ENCODE measurements at places on chromosomes 7 and 10. TPM values are rescaled to one million over a fixed set of nuclear protein-coding genes. Genes with fewer than 3 reads are reported as not detected.

Gene CELF2
- 10.6 TPM for total RNA-seq

Gene HELLS
- total RNA-seq = 32.3 TPM

Gene CLCN1
- total RNA-seq = not detected

Gene RPEL1
- not detected for total RNA-seq

Gene GRID1
- total RNA-seq = not detected

Gene MNX1
- total RNA-seq = not detected

Gene SHH
- not detected for total RNA-seq

Gene AQP1
- 0.54 TPM for total RNA-seq

Gene SPAM1
- total RNA-seq = not detected

Gene CRHR2
- total RNA-seq = not detected

Gene PVRIG
- not detected for total RNA-seq

DNA sequence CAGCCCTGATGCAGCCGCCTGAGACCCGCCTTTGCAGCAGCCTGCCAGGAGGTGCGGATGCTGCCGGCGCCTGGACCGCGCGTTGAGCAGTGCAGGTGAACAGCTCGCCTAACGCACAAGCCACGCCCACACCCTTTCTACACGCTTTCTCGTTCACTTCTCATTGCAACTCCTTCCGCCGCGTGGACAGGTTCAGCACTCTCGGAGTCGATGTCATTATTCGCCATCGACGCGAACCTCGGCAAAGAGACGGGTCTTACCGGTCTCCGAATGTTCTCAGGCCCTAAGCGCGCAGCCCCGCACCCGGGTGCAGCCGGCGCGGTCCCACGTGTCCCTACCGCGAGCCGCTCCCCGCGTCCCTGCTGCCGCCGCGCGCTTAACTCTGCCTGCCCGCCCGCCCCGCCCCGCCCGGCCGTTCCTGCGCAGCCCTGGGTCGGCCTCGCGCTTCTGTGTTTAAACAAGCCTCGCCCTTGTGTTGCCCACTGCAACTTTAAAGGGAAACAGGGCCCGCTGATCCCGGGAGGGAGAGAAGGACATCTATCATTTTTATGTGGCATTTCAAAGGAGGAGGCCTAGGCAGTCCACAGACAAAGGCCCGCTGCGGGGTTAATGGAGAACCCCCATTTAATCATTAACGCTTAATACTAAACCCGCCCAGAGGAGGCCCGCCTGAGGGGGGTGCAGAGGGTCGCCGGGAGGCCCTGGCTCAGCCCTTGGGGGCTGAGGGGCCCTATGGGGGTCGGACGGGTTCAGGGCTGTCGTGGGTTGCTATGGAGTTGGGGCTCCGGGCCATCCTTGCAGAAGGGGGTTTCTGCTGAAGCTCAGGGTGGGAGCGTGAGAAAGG is 128.5 kb downstream of the WDR11 start:
- peak; percentile 10 for DNase-seq

DNA sequence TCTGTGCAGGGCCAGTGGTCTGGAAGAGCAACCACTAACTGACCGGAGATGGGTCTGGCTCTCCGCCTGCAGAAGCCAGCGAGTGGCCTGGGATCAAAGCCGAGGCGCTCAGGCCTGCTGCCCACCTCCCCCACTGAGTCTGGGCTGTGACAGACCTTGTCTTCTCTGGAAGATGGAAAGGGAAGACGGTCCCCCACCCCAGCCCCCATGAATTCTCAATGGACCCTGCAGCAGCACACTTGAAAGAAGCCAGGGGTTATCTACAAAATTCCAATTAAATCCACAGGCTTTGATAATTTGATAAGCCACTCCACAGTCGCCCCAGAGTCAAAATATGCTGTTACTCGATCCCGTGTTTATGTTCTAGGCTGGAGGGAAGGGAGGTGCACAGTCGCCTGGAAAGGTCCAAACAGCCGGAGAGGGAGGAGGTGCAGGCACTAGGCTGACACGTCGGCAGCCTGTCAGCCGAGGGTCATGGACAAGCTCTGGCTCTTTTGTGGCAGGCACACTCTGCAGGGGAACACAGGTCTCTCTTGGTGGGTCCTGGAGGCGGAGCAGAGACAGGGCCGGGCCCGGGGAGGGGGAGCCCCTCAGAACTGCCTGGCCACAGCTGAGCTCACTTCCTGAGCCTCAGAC is 134.9 kb downstream of the SH3PXD2A start:
- no peak for DNase-seq

DNA sequence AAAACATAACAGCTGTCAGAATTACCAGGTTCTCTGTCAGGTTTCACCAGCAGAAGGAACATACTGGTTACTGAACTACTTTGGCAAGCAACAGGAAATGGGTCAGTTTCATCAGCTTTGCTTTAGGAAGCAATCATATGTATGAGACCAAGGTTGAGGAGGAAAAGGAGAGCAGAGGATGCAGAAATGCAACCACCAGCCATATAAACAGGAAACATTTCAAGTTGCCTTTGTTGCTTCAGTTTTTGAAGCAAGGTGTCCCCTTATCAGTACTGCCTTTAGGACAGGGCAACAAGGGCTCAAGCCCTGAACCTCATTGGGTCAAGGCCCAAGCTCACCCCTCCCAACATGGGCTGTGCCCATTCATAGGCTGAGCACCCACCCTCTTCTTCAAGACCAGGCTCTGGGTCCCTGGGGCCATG is 10.2 kb downstream of the HIPK2 start:
- DNase-seq = no peak

- DNase-seq = no peak
These were observed 642.8 kb upstream of the LRRTM3 start for GRCh38 chr10:66283064-66283463.

GRCh38 chr7:116769546-116769945 is 92.8 kb upstream of the CAPZA2 start:
- DNase-seq = no peak

- DNase-seq = no peak
These were observed 133.0 kb upstream of the TNS3 start for GRCh38 chr7:47714669-47715607.

GRCh38 chr10:70752571-70752970 is 32.6 kb downstream of the TBATA start:
- DNase-seq = no peak

- DNase-seq = peak; percentile 12
These were observed 120.1 kb downstream of the DYNC2I1 start for GRCh38 chr7:158976468-158976848.

DNA sequence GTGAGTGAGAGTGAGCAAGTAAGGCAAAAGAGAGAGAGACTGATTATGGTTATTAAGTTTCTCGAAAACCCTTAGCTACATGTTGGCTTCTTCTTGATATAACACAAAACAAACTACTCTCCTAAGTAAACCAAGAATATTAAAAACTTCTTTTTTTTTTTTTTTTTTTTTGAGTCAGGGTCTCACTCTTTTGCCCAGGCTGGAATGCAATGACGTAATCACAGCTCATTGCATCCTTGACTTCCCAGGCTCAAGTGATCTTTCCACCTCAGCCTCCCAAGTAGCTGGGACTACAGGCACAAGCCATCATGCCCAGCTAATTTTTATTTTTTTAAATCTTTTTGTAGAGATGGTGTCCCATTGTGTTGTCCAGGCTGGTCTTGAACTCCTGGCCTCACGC is 102.2 kb upstream of the IL6 start:
- DNase-seq = no peak

GRCh38 chr7:158549616-158550393 is 37.8 kb downstream of the PTPRN2 start:
- peak; percentile 42 for DNase-seq

GRCh38 chr10:70925377-70926225 is 37.2 kb upstream of the PCBD1 start:
- DNase-seq = peak; percentile 46

DNA sequence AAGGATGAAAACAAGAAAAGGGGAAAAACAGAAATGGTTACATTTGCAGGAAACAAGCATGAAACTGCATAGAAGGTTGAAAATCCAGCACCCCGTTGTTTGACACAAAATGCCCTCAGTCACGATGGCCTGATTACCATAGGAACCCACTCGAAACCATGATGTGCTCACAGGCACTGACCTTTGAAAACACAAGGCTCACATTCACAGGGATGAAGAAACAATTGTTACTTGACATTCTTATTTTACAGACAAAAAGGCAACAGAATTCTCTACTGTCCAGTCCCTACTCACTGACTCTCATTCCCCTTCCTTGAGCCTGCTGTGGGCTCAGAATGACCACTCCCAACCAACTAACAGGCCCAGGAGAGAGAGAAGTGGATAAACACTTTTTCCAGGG is 131.4 kb upstream of the PDLIM1 start:
- no peak for DNase-seq

GRCh38 chr10:124646483-124647352 is 97.5 kb downstream of the FAM53B start:
- DNase-seq = peak; percentile 81

GRCh38 chr10:78190051-78190825 is 156.6 kb downstream of the RPS24 start:
- DNase-seq = no peak

GRCh38 chr7:55552320-55553023 is 19.8 kb downstream of the VOPP1 start:
- DNase-seq = peak; percentile 88

GRCh38 chr10:26938578-26938977 is 77.8 kb upstream of the ABI1 start:
- no peak for DNase-seq

GRCh38 chr10:61448091-61448490 is 5.1 kb downstream of the TMEM26 start:
- DNase-seq = no peak

DNA sequence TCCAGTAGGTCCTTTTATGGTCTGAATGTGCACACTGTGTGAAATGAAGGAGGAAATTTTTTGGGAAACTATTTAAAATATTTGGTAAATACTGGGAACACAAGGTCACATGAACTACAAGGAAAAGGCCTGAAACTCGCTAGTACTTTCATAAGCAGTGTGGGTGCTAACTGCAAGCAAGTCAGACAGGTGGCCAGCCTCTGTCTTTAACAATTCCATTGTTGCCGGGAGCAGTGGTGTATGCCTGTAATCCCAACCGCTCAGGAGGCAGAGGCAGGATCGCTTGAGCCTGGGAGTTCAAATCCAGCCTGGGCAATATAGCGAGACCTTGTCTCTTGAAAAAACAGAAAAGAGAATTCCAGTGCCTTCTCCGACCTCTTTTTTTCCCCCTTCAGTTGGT is 37.5 kb downstream of the SMURF1 start:
- DNase-seq = no peak

- peak; percentile 86 for DNase-seq
These were observed 3.2 kb upstream of the NCOA4 start for GRCh38 chr10:46033602-46034011.

DNA sequence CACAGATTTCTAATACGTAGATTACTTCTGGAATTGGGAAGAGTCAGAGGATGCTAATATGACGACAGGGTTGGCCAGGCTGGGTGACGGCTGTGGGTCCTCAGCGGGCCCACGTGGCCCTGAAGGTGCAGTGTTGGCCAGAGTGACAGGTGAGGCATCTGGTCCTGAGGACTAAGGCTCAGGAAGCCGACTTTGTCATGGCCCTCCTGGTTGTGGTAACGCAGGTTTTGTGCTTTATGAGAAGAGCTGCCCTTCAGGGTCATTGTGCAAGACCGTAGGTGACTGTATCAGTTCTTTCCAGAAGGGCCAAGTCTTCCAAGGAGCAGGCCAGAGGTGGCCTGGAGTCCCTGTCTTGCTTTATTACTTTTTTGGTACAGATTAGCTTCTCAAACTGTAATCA is 2.5 kb downstream of the EIF3B start:
- DNase-seq = peak; percentile 50

DNA sequence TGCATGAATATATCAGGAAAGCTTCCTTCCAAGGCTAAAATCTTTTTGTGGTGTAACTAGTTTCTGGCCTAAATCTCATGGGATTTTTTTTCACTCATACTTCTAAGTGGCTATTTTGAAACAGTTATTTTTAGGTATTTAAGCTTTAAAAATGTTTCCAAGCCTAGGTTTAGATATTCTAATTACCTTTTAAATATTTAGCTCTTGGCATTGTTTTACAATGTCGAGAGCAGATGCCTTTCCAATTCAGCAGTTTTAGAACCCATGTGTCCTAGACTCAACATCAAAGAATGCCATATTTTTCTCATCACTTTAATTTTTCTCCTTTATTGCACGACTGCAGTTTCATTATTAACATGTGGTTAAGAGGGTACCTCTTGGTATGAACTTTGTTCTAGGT is 27.1 kb upstream of the STOX1 start:
- no peak for DNase-seq

DNA sequence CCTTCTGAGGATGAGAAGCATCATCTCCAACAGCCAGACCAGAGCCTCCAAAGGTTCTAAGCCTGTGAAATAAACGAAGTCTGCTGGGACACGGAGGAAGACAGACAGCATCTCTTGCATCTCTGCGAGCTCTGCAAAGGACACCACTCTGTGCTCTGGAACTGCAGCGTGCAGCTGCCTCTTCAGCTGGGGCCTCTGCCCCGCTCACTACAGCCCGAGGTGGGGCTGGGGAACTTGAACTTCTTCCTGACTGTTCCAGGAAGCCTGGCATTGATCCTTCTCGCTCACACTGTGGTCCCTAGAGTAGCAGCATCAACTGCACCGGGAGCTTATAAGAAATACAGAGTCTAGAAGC is 163.3 kb downstream of the USP6NL start:
- DNase-seq = no peak

GRCh38 chr10:17209881-17210280 is 8.4 kb upstream of the TRDMT1 start:
- peak; percentile 57 for DNase-seq

GRCh38 chr10:113613977-113614690 is 49.7 kb downstream of the NRAP start:
- no peak for DNase-seq

DNA sequence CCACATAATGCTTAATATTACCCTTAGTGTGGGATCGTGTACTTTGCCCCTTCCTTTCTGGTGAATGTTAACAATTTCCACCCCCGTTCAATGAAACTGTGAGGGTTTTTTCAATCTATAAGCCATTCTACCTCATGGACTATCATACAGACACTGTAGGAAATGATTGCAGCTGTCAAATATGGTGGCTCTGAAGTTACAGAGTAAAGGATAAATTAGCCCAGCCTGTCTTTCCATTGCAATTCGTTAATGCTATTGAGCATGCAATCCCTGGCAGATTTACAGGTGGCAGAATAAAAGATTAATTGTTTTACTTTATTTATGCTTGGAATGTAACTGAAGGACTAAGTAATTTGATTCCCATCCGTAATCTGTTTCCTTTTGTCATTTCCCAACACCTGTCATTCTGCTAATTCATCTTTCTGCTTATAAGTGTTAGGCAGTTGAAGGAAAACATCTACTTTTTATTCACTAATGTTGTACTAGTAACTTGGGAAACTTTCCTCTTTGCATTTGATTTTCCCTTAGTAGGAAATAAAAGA is 1211.6 kb upstream of the LRRN3 start:
- no peak for DNase-seq
